CD4-positive, alpha-beta T cell treated with Interleukin-2 at 100 ng/mL for 4 hours (primary cell): ENCODE measurements at places on chromosomes 6 and 20.

DNA sequence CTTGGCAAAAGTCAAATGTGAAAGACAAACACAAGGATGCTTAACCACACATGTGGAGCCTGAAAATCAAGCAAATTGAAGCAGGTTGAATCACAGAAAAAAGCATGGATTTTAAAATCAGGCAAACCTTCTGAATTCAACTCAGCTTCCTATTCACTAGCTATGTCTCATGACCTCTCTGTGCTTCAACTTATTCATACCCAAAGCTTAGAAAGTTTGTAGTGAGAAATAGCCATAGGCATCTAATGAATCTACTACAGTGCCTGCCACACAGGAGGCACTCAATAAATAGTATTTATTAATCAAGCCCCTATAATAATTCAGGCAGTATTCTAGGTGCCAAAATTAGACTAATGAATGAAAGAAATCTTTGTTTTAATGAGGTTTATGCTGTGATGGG, 112.2 kb upstream of the TNFAIP3 start:
- DNase-seq = no peak

DNA sequence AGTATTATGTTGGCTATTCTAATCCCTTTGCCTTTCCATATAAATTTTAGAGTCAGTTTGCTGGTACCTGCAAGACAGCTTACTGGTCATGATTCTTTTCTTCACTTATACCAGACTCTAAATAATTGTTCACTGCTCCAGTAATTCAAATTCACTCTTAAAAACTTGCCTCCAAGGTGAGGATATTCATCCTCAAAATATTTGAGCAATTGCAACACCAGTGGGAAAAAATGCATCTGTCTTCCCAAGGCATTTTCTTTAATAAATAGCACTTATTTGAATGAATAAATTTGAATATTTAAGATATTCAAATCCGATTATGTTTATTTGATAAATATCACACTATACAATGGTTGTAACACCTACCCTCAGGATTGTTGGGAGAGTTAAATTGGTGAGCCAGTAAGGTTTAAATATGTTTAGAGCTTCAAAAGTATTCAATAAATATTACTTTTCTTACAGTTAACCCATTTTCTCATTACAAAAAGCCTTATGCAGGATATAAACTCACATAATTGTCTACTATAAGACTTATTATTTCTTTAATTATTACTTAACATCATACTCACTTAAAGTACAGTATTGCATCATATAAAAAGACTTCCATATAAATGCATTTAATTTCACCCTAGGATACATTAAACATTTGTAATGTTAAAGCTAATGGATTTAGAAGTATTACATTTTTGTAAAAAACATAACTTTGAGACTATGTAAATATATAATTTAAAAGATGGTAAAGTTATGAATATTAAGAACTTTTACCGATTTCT, 285.6 kb downstream of the SAMD5 start:
- no peak for DNase-seq

DNA sequence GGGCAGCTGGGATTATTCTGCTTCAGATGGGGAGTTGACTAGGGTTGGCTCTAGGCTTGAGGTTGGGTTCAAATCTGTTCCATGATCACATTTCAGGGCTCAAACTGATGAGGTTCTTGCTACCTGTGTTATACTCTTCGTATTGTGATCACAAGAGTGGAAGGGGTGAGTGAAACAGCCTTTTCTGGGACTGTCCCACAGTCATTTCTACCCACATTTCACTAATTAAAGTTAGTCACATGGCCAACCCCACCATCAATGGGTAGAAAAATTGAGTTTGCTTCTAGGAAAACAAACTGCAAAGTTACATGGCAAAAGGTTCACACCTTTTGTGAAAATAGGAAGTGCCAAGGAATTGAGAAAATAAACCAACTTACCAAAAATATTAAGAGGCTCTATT, 33.5 kb upstream of the BMP2 start:
- DNase-seq = no peak

GRCh38 chr6:9116026-9116425, 680.7 kb upstream of the SLC35B3 start:
- DNase-seq = no peak

GRCh38 chr6:105993341-105994117, 92.6 kb upstream of the PRDM1 start:
- no peak for DNase-seq

GRCh38 chr6:38750968-38751615, 36.0 kb downstream of the DNAH8 start:
- DNase-seq = no peak

DNA sequence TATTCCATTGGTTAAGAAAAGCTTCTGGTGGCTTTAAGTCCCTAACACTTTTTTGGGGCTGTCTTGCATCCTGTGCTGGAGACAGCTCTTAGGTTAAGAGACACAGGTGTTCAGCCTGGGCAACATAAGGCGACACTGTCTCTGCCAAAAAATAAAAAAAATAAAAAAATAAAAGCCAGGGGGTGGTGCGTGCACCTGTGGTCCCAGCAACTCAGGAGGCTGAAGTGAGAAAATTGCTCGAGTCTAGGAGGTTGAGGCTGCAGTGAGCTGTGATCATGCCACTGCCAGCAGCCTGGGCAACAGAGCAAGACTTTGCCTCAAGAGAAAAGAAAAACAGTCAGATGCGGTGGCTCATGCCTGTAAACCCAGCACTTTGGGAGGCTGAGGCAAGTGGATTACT, 55.6 kb upstream of the ZMYND8 start:
- DNase-seq = no peak

- DNase-seq = no peak
These were observed 380.0 kb downstream of the BTBD9 start for GRCh38 chr6:38259736-38260135.

DNA sequence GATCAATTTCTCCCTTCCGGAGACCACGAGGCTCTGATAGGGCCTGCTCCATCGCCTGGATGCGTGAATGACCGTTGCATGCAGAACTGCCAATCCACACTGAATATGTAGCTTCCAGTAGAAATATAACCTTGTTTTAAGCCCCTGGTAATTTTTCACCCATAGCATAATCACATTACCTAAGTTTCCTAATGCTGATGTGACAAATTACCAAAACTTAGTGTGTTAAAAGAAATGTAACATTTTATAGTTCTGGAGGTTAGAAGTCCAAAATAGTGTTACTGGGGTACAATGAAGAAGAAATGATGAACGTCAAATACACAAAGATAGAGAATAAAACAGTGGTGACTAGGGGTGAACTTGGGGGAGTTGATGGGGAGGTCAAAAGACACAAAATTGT, 22.0 kb upstream of the SIRPD start:
- DNase-seq = no peak
